Activated CD4-positive, alpha-beta T cell treated with anti-CD3 and anti-CD28 coated beads, Interleukin-2, amount 50 U/mL, for 48 hours (primary cell): ENCODE measurements at places on chromosomes 5 and 9.

GRCh38 chr9:89482901-89483361, 15.0 kb downstream of the SEMA4D start:
- DNase-seq = no peak

DNA sequence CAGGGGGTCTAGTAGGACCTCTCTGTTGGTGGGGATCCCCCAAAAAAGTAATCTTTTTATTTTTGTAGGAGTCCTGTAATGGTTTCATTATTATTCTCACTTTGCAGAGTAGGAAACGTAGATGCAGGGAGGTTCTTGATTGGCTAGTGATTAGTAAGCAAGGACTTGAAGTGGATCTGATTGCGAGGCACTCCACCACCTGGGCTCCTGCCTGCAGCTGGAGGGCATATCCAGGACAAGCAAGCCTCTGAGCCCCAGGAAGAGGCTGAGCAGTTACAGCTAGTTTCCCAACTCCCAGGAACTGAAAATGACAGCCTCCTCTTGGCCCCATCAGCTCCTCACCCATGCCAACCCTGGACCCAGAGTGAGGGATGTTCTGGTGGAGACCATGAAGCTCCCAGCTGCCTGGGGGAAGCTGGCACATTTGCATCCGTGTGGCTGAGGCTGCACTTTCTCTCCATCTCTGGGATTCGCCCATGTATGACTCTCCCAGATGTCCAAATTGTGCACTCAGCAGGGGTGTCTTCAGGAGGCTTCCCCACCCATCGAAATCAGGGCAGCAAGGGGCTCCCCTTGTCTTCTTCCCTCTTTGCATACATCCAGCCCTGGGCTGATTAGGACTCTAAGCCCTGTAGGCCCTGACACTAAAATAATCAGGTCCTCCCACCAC, 10.2 kb downstream of the KCNIP1 start:
- DNase-seq = no peak

DNA sequence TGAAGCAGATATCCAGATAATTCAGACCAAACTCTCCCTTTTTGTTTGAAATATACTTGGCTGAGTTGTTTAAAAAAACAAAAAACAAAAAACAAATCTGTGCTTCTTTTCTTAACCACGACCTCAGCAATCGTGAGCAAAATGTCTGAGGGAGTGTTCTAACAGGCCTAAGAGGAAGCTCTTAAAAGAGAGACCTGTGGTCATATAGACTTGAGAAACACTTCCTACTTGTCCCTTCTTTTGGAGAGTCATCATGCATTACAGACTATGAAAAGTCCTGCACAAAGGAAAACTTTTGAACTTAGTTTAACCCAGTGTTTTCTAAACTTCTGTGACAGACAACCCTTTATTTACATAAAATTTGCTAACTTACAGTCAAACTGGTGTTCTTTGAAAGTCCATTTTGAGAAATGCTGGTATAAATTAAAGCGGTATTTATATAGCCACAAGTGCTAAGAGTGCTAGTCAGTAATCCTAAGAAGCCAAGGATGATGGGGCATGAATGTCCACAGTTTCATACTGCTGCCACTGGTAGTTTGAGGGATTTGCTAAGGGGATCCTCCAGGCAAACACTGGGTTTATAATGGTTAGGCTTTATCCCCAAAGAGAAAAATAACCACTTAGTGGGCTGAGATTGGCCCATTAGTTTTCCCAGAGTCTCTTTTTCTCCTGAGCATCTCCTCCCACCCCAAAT, 199.8 kb downstream of the LRRC70 start:
- no peak for DNase-seq

- no peak for DNase-seq
These were observed 127.4 kb downstream of the PTTG1 start for GRCh38 chr5:160548949-160549645.

DNA sequence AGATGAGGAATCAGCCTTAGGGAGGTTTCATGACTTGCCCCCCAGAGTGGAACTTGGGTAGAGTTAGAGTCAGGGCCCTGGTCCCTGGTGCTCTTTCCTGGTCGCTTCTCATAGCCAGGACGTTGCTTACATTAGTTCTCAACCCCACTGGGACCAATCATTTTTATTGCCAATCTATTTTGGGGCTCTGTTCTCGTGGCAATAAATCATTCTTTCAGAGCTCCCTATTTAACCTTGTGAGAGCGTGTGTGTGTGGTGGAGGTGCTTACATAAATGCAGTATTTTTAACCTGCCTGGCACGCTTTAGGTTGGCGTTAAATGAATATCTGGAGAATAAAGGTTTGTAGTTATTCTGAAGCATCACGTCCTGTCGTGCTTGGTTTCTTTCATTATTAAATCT, 4.1 kb downstream of the TRIO start:
- no peak for DNase-seq

GRCh38 chr5:148760945-148761638, 65.3 kb upstream of the ADRB2 start:
- no peak for DNase-seq

GRCh38 chr5:143102411-143102810, 301.1 kb downstream of the NR3C1 start:
- DNase-seq = no peak

- DNase-seq = no peak
These were observed 5.5 kb downstream of the F2RL2 start for GRCh38 chr5:76617675-76618074.

DNA sequence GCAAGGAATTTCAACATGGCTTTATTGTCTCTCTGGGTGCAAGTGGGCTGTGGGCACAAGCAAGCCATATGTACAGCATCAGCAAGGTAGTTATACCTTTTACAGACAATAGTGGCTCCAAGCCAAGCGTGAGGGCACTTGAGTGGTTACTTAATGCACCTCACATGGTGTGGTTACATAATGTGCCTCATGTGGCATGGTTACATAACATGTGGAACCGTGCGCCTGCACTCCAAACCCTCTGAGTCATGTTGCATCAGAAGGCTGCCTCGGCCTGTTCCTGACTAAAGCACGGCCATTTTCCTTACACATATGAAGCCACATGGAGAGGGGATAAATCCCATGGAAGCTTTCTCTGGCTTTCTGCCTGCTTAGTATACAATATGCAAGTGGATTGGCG, 150.9 kb downstream of the OSTF1 start:
- no peak for DNase-seq

DNA sequence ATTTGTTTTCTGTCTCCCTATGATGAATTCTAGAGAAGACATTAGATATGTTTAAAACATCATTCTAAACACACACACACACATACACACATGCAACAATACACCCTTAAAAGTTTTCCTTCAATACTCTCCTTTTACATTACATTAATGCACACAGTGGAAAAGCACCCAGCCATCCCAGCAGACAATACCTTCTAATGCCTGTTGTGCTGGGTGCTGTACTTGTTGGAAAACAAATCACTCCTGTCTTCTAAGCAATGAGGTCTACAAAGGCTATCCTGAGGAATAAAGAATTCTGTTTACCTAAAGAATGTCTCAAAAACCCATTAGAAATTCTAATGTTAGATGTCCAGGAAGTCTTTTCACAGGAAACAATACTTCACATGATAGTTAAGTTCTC, 259.1 kb upstream of the PPP1R2B start:
- no peak for DNase-seq

GRCh38 chr9:81317939-81318338, 371.4 kb downstream of the TLE1 start:
- no peak for DNase-seq

DNA sequence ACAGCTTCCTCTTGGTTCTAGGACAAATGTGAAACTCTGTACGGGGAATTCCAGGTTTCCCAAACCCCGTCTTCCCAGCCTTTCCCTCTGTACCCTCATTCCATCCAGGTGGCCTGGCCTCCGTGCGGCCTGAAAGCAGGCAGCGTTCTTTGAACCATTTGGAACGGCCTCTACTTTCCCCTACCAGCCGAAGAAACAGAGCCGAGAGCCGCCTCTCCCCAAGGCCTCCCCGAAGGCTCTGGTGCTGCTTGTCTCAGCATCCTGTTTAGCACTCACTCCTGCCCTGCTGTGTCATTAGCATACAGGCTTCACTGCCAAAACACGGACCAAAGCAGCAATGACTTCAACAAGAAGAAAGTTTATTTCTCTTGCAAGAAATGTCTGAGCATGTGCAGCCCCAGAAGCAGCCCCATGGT, 137.7 kb downstream of the HSD17B3 start:
- no peak for DNase-seq

DNA sequence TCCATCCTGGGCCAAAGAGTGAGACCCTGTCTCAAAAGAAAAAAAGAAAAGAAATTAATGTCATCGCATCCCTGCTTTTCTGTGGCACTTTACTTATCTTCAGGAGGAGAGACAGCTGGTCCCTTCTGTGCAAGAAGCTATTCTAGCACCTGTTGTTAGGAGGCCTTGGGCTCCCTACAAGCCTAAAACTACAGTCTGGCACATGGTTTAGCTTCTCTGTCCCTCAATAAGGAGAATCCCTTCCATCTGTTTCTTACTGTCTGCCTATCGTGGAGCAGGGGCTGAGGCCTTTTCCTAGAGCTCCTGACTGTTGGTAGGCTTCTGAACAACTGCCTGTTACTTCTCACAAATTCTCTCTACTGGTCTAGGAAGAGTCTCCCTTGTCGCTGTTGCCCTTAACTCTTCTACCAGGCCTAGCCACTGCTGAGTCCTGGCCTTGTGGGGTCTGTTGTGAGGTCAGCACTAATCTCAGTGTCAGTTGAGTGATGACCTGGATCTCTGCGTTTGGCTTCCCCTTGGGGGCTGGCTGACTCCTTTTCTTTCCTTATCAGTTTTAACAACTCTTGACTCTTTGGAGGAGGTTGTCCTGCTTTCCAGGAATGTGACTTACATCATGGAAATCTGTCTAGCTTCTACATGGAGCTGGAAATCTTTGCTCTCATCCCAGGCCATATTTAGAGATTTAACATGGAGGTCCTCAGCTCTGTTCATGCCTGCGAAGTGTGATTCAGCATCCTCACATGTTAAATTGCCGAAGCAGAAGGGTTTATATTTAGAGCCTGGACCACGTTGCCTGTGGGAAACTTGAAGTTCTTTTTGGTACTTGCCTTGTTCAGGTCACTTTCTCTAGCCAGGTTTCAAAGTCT, 5.7 kb upstream of the GARNL3 start:
- DNase-seq = no peak

GRCh38 chr9:115353681-115354080, 235.7 kb upstream of the TNC start:
- DNase-seq = no peak

DNA sequence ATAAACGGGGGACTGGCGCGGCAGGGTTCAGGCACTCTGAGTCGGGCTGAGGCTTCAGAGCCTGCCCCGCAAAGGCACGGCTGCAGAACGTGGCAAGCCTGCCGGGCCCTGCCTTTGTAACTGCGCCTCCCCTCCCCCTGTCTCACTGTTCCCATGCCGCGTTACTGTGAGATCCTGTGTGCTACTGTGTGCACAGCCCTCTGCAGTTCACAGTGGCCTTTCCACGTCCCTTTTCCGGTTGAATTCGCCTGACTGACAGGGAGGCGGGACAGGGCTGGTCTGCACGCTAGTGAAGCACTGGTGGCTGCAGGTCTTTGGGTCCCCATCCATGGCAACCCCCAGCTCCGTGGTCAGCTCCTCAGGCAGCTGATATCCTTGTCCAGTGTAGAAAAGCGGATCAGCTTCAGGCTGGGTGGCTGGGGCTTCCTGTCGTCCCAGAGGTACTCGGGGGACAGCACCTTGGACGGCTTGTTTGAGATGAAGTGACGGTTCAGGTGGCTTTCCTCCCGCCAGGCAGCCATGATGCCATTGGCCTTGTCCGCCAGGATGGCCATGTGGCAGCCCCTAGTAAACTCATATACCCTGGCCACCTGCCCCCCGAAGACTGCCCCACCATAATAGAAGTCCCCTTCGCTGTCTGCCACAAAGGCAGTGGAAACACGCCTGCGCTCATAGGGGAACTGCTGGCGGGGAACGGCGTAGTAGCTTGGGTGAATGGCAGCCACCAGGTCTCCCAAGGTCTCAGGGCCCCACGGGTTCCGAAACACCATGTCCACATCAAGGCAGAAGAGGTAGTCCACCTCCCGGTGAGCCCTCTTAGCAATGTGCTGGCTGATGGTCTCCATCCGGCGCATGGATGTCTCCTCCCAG, 10.3 kb downstream of the GBGT1 start:
- DNase-seq = no peak

GRCh38 chr9:129270903-129271431, 92.9 kb upstream of the IER5L start:
- peak; percentile 9 for DNase-seq

DNA sequence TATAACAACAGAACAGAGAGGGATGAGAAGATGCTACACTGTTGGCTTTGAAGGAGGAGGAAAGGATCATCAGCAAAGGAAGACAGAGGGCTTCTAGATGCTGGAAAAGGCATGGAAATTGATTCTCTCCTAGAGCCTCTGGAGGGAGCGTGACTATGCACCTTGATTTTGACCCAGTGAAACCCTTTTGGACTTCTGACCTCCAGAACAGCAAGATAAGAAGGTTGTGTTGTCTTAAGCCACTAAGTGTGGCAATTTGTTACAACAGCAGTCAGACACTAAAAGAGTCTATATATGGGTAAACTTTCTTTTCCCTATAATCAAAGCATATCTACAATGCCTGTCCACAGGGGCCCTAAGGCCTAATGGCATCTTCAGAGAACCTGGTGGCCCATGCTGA, 56.1 kb upstream of the MVB12B start:
- no peak for DNase-seq

DNA sequence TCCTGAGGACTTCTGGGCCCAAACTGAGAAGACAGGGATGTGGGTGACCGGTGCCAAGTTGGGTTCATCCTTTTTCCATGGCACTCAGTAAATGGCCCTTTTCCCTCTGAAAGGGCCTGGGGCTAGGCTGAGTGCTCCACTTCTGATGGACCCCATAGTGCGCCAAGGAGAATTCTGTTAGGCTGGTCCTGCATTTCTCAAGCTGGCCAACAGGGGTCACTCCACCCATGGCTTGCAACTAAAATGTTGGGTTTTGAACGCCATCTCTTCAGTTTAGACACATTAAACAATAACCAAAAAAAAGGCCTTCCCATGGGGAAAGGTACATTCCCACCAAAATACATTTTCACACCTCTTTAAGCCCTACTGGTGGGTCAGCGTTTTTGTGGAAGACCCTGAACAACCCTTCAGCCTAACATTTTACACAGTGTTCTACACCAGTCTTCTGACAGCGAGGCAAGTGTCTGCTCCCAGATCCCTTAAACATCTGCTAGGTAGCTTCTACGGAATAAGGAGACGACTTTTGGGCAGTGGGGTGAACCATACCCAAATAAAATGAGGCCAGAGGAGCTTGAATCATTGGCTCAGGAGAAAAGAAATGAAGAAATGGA, 27.3 kb downstream of the CNTFR start:
- DNase-seq = peak; percentile 52

DNA sequence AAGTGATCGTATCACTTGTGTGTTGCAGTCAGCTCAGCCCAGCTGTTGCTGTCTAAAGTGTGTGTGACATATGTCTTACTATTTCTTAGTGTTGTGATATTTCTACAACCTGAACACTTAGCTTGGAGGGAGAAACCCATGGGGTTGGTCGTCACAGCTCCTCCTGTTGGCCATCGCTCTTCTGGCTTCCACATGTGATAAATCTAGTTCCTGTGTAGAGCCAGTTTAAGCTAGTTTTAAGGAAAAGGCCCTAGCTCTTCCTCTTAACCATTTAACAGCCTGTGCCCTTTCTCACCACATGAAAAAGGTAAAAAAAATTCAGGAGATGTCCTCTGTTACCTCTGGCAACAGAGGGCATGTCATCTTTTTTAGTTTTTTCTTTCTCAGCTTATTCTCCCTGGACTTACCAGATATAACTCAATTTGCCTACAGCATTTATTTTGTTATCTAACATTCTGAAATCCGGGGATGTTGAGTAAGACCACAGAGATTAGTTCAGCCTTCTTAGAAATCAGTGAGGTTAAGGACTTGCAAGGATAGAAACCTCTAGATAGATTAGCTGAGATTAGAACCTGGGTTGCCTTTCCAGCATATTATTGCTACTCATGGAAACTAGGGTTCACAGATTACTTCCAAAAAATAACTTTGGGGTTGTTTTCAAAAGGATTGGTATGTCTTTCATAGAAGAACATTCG, 100.4 kb downstream of the GAPVD1 start:
- DNase-seq = no peak
